ENCODE measurements at places on chromosomes 12 and 14.

- no peak for DNase-seq
Observed at GRCh38 chr14:69770559-69770958, 3.6 kb downstream of the SRSF5 start.

DNA sequence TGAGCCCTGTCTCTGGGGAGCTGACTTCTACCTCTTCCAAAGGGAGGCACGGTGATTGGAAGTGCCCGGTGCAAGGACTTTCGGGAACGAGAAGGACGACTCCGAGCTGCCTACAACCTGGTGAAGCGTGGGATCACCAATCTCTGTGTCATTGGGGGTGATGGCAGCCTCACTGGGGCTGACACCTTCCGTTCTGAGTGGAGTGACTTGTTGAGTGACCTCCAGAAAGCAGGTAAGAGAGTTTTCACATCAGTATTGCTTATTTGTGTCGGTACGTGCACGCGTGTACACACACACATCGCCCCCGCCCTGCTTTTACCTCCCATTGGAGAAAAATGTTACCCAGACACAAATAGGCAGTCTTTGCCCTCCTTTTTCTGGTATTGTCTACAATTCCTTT is 13.7 kb downstream of the PFKM start:
- DNase-seq, result no peak

DNA sequence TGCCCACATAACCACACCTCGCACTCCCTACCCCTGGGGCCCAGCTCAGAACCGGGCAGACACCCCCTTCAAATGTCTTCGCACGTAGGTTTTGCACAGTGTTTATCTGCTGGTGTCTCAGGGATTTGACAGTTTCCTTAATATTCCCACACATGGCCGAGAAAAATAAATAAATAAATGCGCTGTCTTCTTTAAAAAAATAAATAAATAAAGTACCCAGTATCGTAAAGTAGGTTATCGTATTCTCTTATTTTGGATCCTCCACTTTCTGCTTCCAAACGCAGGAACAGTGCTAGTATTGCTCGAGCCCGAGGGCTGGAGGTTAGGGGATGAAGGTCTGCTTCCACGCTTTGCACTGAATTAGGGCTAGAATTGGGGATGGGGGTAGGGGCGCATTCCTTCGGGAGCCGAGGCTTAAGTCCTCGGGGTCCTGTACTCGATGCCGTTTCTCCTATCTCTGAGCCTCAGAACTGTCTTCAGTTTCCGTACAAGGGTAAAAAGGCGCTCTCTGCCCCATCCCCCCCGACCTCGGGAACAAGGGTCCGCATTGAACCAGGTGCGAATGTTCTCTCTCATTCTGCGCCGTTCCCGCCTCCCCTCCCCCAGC is 710 bp upstream of the FOS start:
- DNase-seq, result no peak

DNA sequence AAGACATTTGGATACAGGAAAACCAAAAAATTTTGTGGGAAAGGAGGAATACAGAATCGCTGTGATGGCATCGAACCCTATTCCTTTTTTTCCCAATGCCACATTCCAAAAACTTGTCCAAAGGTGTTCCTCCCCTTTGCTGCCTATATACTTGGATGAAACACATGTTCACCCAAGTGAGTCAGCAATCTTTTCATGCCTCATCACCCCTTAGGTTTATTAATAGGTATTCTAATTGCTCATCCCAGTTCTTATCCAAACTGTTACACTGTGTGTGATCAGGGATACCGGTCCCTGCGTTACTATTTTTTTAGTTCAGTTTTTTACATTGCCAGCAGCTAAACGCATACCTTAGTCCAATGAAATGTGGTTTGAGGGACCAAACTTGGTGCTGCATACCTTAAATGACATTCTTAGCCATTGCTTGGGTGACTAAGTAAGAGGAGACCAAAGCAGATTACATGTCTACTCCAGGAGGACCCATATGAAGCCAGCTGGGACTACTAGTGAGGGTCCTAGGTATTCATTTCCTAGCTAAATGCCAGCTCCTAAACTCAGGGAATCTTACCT is 20.6 kb upstream of the ST8SIA1 start:
- DNase-seq, result no peak

DNA sequence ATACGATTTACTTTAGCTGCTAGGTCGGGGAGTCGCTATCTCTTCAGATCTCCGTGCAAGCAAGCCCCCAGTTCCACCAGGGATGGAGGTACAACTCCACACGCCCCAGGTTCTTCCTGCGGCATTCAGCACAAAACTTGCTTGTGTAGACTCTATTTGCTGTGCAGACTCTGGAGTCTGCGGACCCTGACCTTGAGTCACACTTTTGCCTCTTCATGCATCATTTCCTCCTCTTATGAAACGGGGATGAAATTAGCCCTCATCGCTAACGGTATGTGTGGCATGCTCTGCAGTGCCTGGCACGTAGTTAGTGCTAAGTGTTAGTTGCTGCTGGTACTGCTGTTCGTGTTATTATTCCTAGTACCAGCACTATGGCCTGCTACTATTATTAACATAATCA is 84.4 kb downstream of the TMEM132D start:
- no peak for DNase-seq

DNA sequence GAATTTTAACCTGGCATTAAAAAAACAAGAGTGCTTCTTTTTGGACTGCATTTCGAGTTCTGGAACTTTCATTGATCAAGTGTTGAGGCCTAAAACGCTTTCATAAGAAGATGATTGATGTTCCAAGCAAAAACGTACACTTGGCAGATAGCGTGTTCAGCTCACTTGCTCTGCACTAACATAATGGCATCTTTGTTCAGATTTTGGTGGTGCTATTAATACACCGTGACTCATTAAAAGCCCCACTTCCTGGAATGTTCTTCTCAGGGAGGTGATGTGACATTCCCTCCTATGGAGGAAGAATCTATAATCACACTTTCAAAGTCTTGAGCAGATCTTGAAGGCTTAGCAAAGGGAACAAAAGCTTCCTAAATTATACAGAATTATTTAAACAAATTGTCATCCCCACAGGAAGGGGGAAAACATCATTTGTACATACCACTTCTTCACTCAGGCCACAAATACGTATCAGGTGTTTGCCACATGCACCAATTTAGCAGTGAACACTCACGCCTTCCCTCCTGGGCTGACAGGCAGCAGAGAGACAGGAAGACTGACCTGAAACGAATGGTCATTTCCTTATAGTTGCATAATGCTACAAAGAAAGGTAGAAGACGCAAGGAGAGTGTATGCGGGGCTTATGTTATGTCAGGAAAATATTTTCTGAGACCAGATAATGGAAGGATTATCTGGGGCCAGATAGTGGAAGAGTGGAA is 15.4 kb downstream of the HSP90AA1 start:
- no peak for DNase-seq

DNA sequence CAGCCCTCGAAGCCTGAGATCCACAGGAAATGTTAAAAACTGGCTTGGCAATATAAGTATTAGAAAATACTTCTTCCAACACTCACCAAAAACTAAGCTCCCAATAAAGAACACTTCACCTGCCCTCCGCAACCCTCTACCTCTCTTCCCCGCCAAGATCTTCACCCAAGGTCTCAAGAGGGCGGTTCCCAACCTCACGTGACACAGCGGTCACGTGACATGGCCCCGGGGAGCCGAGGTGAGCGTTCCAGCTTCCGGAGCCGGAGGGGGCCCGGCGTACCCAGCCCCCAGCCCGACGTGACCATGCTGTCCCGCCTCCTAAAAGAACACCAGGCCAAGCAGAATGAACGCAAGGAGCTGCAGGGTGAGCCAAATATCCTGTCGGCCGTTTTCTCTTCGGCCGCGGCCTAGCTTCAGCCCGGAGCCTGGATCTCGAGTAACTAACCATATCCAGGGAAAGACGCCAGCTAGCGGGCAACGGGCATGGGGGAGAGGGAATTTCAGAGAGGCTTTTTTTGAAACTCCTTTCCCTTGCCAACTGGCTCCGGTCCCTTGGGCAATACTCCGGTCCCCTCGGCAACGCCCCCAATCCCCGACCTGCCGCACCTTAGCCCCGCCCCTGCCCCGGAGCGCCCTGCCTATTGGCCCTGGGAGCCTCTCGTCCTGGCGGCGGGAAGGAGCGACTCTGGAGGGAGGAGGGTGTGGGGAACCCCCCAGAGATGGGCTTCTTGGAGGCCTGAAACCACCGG is at the start of gene BLOC1S1:
Gene BLOC1S1 (plus strand): TSS at position 214 of the 749 bp plus-strand sequence. CDS start 6 bp downstream, at position 220.
- DNase-seq, result peak; percentile 98

DNA sequence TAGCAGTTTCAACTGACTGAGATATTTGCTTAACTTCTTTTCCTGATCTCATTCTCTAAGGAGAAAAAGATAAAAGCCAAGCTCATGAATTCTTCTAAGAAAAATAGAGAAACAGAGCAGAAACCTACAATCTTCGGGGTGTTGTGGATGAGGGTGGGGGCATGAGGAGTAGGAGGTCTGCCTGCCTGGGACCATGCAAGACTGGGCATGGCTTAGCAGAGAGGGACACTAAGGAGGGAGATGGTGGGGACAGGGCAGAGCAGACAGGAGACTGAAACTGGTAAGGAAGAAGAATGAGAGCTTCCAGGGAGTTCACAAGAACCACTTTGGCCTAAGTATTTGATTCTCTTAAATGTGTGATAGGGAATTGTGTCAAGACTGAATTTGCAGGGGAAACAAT is 188.0 kb downstream of the CFAP54 start:
- no peak for DNase-seq

GRCh38 chr14:39015360-39015961 is 87.6 kb downstream of the SEC23A start:
- DNase-seq, result peak; percentile 11

DNA sequence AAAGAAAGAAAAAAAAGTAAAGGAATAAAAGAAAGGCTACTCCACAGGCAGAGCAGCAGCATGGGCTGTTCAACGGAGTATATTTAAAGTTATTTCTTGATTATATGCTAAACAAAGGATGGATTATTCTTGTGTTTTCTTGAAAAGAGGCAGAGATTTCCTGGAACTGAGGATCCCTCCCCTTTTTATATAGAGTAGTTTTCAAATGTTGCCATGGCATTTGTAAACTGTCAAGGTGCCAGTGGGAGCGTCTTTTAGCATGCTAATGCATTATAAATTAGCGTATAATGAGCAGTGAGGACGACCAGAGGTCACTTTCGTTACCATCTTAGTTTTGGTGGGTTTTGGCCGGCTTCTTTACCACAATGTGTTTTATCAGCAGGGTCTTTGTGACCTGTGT is 383.0 kb downstream of the PCNX1 start:
- DNase-seq, result no peak

GRCh38 chr12:27309293-27309994 is 23.2 kb upstream of the BMAL2 start:
- no peak for DNase-seq

DNA sequence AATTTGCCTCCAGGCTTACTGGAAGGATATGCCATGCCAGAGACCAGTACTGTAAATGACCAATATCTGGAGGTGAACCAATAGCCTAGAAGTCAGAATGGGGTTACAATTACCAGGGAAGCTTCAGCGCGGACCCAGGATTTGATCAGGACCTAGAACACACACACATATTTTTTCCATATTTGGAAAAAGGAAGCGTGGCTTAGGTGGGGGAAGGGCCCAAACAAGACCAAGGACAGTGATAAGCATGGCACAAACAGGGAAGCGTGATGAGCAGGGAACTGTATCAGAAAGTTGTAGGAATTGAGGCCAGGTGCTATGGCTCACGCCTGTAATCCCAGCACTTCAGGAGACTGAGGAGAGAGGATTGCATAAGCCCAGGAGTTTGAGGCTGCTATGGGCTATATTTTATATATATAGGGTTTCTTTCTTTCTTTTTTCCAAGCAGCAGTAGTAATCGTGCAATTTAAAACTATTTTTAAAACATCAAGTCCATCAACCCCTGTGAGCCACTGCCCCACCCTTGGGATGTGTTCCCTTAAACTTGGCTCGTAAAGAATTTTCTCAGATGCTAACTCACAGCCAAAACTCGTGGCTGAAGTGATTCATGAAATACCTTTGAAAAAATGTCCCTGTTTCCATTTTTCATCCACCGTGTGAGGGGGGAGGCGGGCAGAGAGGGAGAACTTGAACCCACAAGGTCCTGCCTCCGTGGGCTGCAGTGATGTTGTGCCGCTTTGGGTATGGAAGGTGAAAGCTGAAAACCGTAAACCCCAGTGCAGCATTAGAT is 16.7 kb downstream of the HRK start:
- DNase-seq, result no peak

GRCh38 chr12:14164266-14164665 is 182.9 kb upstream of the GRIN2B start:
- DNase-seq, result no peak

- no peak for DNase-seq
Observed at GRCh38 chr12:122230798-122231197, 4.9 kb upstream of the DIABLO start.

Data from activated CD4-positive, alpha-beta T cell treated with anti-CD3 and anti-CD28 coated beads, Interleukin-2, amount 50 U/mL, for 48 hours (primary cell).